Activated CD4-positive, alpha-beta T cell treated with anti-CD3 and anti-CD28 coated beads for 36 hours (primary cell): ENCODE measurements at places on chromosomes 16 and 17. TPM values are rescaled to one million over a fixed set of nuclear protein-coding genes. Genes with fewer than 3 reads are reported as not detected.

DNA sequence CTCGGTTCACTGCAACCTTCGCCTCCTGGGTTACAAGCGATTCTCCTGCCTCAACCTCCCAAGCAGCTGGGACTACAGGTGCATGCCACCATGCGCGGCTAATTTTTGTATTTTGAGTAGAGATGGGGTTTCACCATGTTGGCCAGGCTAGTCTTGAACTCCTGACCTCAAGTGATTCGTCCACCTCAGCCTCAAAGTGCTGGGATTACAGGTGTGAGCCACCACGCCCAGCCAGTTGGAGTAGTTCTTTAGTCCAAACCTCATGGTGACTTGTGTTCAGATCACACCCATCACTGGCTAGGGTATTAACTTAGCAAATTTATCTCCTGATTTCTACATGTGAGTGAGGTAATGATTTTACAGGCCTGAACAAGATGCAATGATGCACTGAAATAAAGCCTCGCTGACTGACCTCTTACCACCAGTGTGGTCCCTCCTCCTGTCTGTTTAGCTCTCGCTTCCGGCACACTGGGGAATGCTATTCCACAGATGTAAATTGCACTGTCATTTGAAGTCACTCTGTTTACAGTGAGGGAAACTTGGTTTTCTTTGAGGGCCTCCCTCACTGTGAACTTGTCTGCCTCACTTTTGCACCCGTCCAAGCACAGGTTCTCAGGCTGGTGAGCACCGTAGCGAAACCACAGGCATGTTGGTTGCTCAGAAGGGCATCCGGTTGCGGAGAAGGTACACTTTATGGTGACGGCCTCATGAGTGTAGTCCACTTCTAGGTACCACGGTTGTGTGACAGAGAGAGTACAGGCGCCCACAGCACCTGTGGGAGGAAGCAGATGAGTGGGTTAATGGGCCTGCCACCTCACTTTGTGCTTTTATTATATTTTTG, 5.5 kb downstream of the IGSF6 start:
- peak overlapping the region; percentile 92 for H3K27ac ChIP-seq
- no peaks in the 10 kb centered on the region for H3K27me3 ChIP-seq
- peaks cover 61% of the 10 kb centered on the region for H3K4me1 ChIP-seq

DNA sequence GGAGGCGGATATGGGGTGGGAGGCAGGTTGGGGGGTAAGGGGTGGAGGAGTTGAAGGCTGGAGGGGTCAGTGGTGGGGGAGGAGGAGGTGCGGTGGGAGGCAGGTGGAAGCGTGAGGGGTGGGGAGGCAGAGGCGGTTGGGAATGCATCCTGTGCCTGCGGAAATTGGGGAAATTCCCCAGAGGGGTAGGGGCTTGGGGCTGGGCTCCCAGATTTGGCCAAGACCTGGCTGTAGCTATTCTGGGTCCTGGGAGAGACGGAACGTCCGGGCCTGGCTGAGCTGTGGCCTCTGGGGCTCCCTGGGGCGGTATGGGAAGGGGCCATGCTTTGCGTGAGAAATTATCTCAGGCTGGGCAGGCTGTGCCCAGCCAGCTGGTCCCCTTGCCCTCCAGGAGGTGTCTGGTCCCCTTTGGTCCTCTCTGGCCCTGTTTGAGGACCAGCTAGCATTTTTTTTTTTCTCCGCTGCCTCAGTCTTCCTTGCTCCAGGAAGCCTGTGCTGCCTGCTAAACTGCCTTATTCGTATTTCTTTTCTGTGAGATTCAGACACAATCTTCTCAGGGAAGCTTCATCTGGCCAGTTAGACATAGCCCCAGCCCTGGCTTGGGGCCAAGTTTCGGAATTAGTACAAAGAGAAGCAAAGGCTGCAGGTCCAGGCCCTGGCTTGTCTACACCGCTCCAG, 7.3 kb upstream of the TRPV2 start:
- no peaks in the 10 kb centered on the region for H3K36me3 ChIP-seq
- peaks cover 9% of the 10 kb centered on the region for H3K27me3 ChIP-seq
- no peak overlapping the region for H3K27ac ChIP-seq

DNA sequence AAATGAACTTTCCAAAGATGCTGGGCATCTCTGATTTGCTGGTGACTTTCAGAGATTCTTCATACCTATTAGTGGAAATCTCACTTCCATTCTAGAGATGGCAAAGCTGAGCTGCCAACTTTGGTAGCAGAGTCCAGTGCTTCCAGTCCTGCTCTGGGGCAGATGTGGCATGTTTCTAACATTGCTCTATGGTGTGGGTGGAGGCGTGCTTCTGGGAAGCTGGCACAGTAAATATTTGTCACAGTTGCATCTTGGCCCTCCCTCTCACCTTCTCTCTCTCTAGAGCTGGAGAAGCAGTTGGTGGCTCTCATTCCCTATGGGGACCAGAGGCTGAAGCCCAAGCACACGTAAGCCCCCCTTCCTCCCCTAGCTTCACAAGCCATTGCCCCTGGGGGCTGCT, 1.9 kb downstream of the TMEM106A start:
- H3K36me3 ChIP-seq: peaks cover 29% of the 10 kb centered on the region
- H3K27me3 ChIP-seq: no peaks in the 10 kb centered on the region
- H3K4me1 ChIP-seq: peaks cover 40% of the 10 kb centered on the region
- peak overlapping the region; percentile 92 for H3K27ac ChIP-seq
- peak overlapping the region; percentile 83 for H3K4me3 ChIP-seq

DNA sequence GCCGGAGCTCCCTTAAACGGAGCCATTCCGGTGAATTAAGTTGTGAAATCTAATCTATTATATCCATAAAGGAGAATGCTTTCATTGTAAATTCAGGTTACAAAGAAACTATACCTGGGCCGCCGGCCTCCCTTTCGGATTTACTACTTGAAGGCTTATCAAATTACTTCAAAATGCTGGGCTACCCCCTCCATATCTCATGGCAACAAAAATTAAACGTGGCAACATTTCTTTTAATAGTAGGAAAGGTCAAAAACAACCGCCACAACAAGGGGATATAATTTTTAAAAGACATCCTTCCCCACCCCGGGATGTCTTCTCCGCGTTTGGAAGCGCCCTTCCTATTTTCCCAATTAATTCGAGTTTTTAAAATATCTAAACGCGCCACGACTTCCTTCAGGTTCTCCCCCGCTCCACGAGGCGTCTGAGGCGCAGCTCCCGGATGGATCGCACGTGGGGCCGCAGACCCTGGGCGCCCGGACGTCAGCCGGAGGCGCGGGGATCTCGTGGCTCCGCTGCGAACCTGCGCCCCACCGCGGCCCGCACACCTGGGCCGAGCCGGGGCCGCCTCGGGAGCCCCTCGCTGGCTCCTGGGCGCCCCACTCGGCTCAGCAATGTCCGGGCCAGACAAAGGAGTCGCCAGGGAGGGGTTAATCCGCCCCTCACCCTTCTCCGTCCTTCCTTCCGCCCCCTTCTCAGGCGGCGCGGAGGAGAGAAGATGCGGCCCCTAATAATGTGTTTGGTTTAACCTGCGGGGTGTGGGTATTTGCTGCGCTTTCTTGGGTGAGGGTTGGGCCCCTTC, 47.4 kb upstream of the SLC38A10 start:
- no peaks in the 10 kb centered on the region for H3K36me3 ChIP-seq
- H3K27ac ChIP-seq: no peak overlapping the region
- H3K4me3 ChIP-seq: no peak overlapping the region
- DNase-seq: no peak
- H3K27me3 ChIP-seq: peaks cover 35% of the 10 kb centered on the region
- peaks cover 19% of the 10 kb centered on the region for H3K4me1 ChIP-seq

The PRSS33 gene
- total RNA-seq: not detected

GRCh38 chr16:89060207-89060794, 33.4 kb upstream of the ACSF3 start:
- no peaks in the 10 kb centered on the region for H3K27me3 ChIP-seq
- H3K4me3 ChIP-seq: no peak overlapping the region
- no peaks in the 10 kb centered on the region for H3K36me3 ChIP-seq
- peak; percentile 43 for DNase-seq
- H3K4me1 ChIP-seq: no peaks in the 10 kb centered on the region
- no peak overlapping the region for H3K27ac ChIP-seq

- H3K27ac ChIP-seq: no peak overlapping the region
- H3K36me3 ChIP-seq: no peaks in the 10 kb centered on the region
- no peak for DNase-seq
- H3K4me3 ChIP-seq: no peak overlapping the region
- H3K4me1 ChIP-seq: no peaks in the 10 kb centered on the region
These were observed 10.1 kb upstream of the ACSM2A start for GRCh38 chr16:20441191-20441590.

GRCh38 chr16:86718118-86718517, 139.8 kb downstream of the FOXL1 start:
- no peak overlapping the region for H3K4me3 ChIP-seq
- peaks cover 2% of the 10 kb centered on the region for H3K4me1 ChIP-seq
- H3K27me3 ChIP-seq: peaks cover 10% of the 10 kb centered on the region

The OR1F1 gene
- not detected for total RNA-seq

DNA sequence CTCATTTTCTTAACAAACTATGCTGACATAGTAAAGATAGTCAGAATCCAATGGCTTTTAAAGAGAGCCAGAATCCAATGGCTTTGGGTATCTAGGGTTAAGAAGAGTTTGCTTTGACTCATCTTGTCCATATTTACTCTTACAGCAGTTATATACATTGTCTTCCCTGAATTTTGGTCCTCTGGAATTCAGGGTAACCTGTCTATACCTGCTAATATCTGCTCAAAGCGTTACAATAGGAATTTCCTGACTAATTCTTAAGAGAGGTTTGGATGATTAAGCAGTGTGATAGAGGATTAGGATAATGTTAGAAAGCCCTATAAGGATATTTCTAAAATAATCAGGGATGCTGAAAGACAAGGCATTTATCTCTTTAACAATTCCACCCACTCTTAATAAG, 2.0 kb upstream of the CDH8 start:
- H3K4me1 ChIP-seq: no peaks in the 10 kb centered on the region
- no peak overlapping the region for H3K27ac ChIP-seq
- no peak for DNase-seq
- no peaks in the 10 kb centered on the region for H3K36me3 ChIP-seq
- H3K27me3 ChIP-seq: peaks cover 31% of the 10 kb centered on the region

The TEKT5 gene
- not detected for total RNA-seq

- no peaks in the 10 kb centered on the region for H3K36me3 ChIP-seq
- H3K4me1 ChIP-seq: peaks cover 7% of the 10 kb centered on the region
- H3K27ac ChIP-seq: no peak within 1 kb of the TSS
- DNase-seq: no peak
- H3K4me3 ChIP-seq: no peak within 1 kb of the TSS
These were observed at the start of gene BICDL2 for GRCh38 chr16:3036726-3037315. BICDL2 (minus strand) TSS chr16:3036944; CDS start chr16:3035496, 1,448 bp downstream.

The GUCY2D gene
- total RNA-seq: not detected

DNA sequence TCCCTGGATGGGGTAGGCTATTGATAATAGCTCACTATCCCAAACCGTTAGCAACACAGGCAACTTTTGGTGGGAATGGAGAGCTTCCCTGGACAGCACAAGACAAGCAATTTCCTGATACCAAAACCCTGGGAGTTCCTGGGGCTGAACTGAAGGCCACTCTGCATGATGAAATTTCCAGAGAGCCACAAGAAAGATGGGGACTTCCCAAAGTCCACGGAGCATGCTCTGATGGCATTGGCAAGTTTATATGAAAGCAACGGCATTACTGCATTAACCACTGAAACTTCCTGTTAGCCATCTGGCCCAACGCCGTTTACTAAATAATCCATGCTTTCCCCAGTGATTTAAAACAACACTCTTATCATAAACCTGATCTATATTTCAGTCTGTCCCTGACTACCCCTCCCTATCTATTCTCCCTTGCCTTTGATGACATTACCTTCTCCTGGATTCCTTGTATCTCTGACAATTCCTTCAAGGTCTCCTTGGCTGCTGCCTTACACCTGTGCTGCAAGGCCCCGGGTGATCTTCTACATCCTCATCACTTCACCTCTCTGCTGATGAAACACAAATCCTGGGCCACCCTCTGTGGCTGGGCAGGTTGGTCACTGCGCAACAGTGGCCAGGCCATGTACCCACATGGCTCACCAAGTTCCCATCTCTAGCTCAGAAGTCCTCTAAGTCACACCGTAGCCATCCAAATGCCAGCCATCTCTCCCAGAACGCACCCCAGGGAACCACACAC, 108.5 kb upstream of the RCVRN start:
- H3K36me3 ChIP-seq: no peaks in the 10 kb centered on the region
- no peak overlapping the region for H3K27ac ChIP-seq
- no peak for DNase-seq
- no peak overlapping the region for H3K4me3 ChIP-seq
- H3K4me1 ChIP-seq: no peaks in the 10 kb centered on the region

GRCh38 chr16:89593841-89594240, 18.3 kb downstream of the CPNE7 start:
- no peak overlapping the region for H3K4me3 ChIP-seq
- peaks cover 7% of the 10 kb centered on the region for H3K4me1 ChIP-seq
- no peaks in the 10 kb centered on the region for H3K36me3 ChIP-seq
- no peaks in the 10 kb centered on the region for H3K27me3 ChIP-seq
- peak; percentile 40 for DNase-seq

GRCh38 chr16:3099732-3100499, 822 bp upstream of the ZSCAN10 start:
- H3K27me3 ChIP-seq: no peaks in the 10 kb centered on the region
- peak overlapping the region; percentile 84 for H3K27ac ChIP-seq
- no peaks in the 10 kb centered on the region for H3K36me3 ChIP-seq
- H3K4me1 ChIP-seq: peaks cover 49% of the 10 kb centered on the region
- DNase-seq: peak; percentile 99
- peak overlapping the region; percentile 68 for H3K4me3 ChIP-seq

DNA sequence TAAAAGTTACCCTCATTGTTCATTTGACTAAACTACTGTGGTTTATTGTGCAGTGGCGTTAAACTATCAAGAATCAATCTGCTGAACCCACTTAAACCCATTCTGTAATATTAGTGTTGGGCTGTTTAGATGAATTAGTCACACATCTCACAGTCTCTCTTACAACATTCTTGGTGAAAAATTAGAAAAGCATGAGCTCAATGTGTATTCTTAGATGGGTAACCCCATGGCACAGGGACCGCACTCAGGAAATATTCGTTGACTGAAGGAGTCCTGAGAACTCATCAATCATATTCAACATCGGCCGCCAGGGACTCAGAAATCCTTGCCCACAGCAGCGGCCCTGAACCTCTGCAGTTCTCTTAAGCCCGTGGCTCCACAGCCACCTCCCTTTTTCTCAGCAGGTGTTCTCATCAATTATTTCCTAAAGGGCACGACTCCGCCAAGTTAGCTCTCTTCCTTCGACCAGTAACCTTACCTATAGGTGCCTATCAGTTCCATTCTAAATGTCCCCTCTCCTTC, 155.6 kb downstream of the STX8 start:
- no peaks in the 10 kb centered on the region for H3K27me3 ChIP-seq
- peaks cover 4% of the 10 kb centered on the region for H3K4me1 ChIP-seq
- no peak overlapping the region for H3K27ac ChIP-seq
- peaks cover 17% of the 10 kb centered on the region for H3K36me3 ChIP-seq

GRCh38 chr16:75620326-75621169, 2.5 kb downstream of the ADAT1 start:
- DNase-seq: peak; percentile 49
- peak overlapping the region; percentile 93 for H3K4me3 ChIP-seq
- H3K4me1 ChIP-seq: peaks cover 52% of the 10 kb centered on the region
